Omental fat pad (tissue), 4 donors: ENCODE measurements at places on chromosomes 3 and 15.

DNA sequence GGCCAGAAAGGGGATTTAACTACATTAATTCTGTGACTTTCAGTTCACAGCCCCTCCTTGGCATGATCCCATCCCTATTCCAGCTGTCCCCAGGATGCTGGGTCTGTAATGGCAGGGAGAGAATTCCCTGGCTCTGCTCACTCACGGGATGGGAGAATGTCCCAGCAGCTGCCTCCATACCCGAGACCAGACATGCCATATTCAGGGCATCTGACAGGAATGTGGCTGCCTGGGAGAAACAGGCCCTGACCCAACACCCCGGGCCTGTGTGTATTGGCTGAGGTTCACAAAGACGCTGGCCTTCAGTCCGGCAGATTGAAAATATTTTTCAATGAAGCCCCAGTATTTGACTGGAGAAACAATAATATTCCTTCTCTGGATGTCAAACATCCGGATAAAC is 83.6 kb upstream of the SMAD3 start:
- no peak for DNase-seq

DNA sequence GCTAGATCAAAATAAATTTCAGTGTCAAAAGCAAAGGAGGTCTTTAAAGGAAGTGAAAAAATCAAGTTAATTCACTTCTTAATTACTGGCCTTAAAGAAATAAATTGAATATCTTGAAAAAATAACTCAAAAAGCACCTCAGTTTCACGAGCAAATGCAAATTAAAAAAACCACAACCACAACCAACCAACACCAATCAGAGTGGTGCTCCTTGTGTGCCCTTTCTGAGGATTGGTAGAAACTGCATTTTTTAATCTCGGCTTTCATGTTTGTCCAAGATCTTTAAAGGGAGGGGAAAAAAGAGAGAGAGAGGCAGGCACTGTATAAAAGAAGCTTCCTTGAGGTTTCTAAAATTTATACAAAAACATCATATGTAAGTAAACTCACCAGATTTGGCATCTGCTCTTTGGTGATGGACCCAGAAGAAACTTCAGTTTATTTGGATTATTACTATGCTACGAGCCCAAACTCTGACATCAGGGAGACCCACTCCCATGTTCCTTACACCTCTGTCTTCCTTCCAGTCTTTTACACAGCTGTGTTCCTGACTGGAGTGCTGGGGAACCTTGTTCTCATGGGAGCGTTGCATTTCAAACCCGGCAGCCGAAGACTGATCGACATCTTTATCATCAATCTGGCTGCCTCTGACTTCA is at the start of gene GPR15:
Gene GPR15, plus strand, starts transcription at position 357 of the 653 bp plus-strand sequence. Its CDS starts 56 bp downstream, at position 413.
- DNase-seq, result no peak

DNA sequence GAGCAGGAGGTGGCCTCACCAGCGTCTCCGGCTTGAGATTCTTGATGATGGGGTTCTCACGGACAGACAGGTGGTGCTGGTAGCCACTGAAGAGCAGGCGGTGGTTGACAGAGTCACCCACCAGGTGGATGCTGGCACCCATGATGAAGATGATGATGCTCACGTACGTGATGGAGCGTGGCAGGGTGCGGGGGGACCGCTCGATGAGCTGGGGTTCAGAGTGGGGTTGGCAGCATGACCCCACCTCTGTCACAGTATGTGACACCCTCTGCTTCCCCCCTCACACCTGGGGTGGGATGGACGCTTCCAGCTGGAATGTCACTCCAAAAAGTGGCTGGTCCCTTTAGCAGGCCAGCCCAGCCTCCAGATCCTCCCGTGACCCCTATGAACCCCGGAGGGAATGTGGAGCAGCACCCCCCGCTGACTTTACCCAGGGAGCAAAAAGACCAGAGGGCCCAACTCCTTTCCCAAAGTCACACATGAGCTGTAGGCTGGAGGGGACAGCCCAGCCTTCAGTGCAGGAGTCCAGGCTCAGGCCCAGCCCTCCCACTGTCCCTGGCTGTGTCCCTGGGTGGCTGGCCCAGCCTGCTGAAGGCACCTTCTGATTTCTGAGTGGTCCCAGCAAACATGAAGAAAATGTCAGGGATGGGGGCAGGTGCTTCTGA is 6.7 kb upstream of the CALML4 start:
- peak; percentile 9 for DNase-seq

DNA sequence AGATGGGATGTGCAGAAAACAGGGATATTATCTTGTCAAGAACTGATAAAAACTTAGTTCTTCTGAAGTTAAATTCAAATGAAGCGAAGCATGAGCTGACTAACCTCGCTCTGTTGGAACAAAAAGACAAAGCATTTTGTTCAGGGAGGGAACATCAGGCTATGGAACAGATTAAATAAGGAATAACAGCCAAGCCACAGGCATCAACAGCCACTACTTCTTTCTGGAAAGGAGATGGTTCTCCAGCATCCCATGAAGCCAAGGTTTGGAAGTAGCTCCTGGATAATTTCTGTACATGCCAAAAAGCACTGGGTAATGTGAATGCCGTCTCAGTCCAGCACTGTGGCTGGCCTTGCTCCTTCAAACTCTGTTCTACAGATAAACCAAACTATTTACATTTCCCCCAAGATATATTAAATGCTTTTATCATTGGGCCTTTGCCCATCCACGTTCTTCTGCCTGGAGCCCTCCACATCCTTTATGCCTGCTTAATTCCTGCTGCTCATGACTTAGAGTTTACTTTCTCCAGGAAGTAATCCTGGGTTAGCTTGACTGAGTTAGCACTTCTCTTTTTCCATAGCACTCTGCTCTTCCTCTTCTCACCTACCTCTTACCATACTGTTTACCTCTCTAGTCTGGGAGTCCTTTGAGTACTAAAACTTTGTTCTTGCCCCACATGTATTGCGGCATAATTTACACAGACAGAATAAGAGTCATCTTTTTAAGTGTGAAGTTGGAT is 232.0 kb downstream of the CLSTN2 start:
- DNase-seq, result no peak

GRCh38 chr3:64612082-64612860 is 75.5 kb downstream of the ADAMTS9 start:
- no peak for DNase-seq

DNA sequence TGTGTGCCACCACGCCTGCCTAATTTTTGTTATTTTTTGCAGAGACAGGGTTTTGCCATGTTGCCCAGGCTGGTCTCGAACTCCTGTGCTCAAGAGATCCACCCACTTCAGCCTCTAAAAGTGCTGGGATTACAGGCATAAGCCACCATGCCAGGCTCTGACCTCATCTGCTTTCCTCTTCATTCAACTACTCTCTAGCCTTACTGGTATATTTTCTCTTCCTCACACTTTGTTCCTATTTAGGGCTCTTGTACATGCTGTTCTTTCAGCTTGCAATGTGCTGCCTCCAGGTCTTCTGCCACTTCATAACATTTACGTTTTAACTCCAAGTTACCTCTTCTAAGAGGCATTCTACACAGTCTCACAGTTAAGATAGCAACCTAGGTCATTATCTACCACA is 34.9 kb downstream of the PIK3CB start:
- DNase-seq, result no peak

GRCh38 chr3:61701011-61701410 is 139.6 kb downstream of the PTPRG start:
- no peak for DNase-seq

GRCh38 chr15:77474310-77474988 is 53.8 kb downstream of the HMG20A start:
- DNase-seq, result no peak

DNA sequence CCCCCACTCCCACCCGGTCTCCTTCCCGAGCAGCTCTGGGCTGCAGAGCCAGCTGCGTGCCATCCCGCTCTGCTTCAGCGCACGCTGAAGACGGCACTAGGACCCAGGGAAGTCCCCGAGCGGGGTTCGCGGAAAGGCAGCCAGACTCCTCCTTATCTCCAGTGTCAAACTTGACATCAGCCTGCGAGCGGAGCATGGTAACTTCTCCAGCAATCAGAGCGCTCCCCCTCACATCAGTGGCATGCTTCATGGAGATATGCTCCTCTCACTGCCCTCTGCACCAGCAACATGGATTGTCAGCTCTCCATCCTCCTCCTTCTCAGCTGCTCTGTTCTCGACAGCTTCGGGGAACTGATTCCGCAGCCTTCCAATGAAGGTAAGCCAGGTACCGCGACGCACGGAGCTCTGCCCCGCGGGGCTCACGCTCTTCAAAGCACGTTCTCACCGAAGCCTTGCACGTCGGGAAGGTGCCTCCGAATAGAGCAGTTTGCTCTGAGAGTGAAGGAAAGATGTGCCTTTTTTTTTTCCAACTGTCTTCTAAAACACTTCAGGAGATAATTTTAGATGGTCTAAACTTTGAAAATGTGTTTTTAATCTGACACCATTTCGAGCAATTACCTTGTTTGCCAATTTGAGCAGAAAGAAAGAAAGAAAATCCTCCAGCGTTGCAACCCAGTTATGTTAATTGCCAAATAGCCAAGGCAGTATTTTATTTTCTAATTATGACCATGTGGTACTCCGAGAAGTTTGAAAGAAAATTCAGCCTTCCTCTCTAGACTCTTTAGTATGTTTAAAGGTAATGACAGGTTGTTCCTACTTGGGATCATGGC is at the start of gene EPHA3:
Gene EPHA3, plus strand, starts transcription at position 161 of the 830 bp plus-strand sequence. Its CDS starts 128 bp downstream, at position 289.
- no peak for DNase-seq

GRCh38 chr3:62365391-62366125 is 7.8 kb downstream of the FEZF2 start:
- no peak for DNase-seq

- DNase-seq, result no peak
Observed at GRCh38 chr15:37394402-37395099, 294.2 kb upstream of the MEIS2 start.

GRCh38 chr15:38691965-38692788 is 127.6 kb upstream of the RASGRP1 start:
- DNase-seq, result no peak

- DNase-seq, result no peak
Observed at GRCh38 chr3:3200632-3201212, 21.2 kb upstream of the CRBN start.
